ENCODE measurements at places on chromosomes 1 and 21. TPM values are rescaled to one million over a fixed set of nuclear protein-coding genes. Genes with fewer than 3 reads are reported as not detected.

DIRAS3 gene
- total RNA-seq, result 33.6 TPM

GRCh38 chr1:116766616-116767469, 12.6 kb downstream of the CD2 start:
- no peak overlapping the region for H3K4me3 ChIP-seq
- no peak for DNase-seq
- no peaks in the 10 kb centered on the region for H3K27me3 ChIP-seq

- H3K27me3 ChIP-seq, result no peaks in the 10 kb centered on the region
- no peak for DNase-seq
- no peaks in the 10 kb centered on the region for H3K36me3 ChIP-seq
- peaks cover 16% of the 10 kb centered on the region for H3K4me1 ChIP-seq
Measured at GRCh38 chr1:16186655-16187235, 25.7 kb downstream of the ARHGEF19 start.

- H3K4me3 ChIP-seq, result no peak overlapping the region
- H3K36me3 ChIP-seq, result no peaks in the 10 kb centered on the region
- H3K27ac ChIP-seq, result peak overlapping the region; percentile 15
- no peaks in the 10 kb centered on the region for H3K27me3 ChIP-seq
- peak; percentile 37 for DNase-seq
- peaks cover 21% of the 10 kb centered on the region for H3K4me1 ChIP-seq
Measured at GRCh38 chr21:29145354-29145782, 14.9 kb downstream of the MAP3K7CL start.

AQP10 gene
- not detected for total RNA-seq

AZIN2 gene
- 18.9 TPM for total RNA-seq

DNA sequence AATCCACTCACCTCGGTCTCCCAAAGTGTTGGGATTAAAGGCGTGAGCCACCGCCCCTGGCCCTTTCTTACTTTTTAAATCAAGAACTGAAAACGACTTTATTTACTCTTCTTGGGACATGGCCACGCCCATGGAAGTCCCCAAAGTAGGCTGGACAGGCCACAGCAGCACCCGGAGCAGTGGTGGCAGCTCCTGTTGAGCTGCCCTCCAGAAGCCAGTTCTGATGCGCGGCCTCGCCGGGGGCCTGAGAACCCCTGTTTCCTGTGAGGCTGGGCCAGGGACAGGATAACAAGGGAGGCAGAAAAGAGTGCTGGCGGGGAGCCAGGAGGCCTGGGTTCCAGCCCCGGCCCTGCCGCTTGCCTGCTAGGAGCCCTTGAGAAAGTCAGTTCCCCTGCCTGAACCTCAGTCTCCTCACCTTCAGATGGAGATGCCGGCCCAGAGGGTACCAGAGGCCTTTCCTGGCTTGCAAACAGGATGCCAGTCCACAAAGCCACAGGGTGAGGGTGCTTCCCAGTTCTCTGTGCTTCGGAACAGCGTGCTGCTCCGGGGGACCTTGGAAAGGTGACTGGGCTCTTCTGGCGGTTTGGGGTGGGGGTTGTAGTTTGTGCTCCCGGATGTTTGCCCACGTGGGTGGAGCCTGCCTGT, 59.4 kb downstream of the RUNX3 start:
- no peak overlapping the region for H3K4me3 ChIP-seq
- H3K27me3 ChIP-seq, result peaks cover 8% of the 10 kb centered on the region
- H3K4me1 ChIP-seq, result no peaks in the 10 kb centered on the region
- no peak overlapping the region for H3K27ac ChIP-seq
- H3K36me3 ChIP-seq, result no peaks in the 10 kb centered on the region
- DNase-seq, result no peak

- no peak overlapping the region for H3K4me3 ChIP-seq
- no peak for DNase-seq
- H3K4me1 ChIP-seq, result no peaks in the 10 kb centered on the region
- H3K36me3 ChIP-seq, result peaks cover 61% of the 10 kb centered on the region
- H3K27me3 ChIP-seq, result no peaks in the 10 kb centered on the region
- H3K27ac ChIP-seq, result no peak overlapping the region
Measured at GRCh38 chr1:147620543-147620942, 49.8 kb downstream of the ACP6 start.

DNA sequence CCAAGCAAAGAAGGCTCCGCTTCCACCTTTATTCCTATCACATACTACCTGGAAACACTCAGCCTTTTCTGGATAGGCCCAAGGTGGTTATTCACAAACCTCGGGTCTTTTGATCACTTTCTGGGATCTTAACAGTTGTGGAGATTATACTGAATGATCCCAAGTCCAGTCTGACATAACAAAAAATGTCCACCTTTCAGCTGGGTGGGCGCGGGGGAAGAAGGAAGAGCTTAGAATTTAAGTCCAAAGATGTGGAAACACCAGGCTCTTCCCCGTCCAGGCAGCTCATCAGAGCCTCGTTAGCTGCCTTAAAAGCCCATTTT, 338 bp upstream of the C1orf53 start:
- H3K4me1 ChIP-seq, result no peaks in the 10 kb centered on the region
- no peaks in the 10 kb centered on the region for H3K27me3 ChIP-seq
- DNase-seq, result no peak
- H3K4me3 ChIP-seq, result peak overlapping the region; percentile 39
- peak overlapping the region; percentile 92 for H3K27ac ChIP-seq

DNA sequence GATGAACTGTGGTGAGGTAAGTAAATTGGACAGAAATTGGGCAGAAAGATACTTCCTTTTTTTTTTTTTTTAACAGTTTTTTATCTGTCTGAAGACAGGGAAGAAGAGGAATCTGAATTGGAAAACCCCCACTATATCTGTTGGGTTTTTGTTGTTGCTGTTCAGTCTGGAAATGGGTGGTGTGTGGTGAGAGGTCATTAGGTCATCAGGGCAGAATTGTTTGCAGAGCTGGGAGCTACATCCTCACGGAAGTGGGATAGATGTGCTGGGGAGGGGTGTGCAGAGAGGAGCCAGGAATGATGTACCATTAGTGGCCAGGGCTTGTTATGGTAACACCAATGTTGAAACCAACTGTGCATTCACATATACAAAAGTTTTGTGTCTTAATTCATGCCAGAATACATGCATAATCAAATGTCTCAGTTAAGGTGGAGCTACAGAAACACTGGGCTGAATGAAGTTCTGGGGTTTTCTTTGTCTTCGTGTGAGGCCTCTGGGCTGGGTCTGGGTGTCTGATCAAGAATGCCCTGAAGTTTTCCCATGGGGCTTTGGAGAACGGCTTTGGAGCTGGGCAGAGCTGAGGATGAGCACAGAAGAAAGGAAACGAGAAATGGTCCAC, 12.4 kb downstream of the USP25 start:
- H3K27me3 ChIP-seq, result no peaks in the 10 kb centered on the region
- DNase-seq, result no peak
- no peaks in the 10 kb centered on the region for H3K36me3 ChIP-seq
- no peak overlapping the region for H3K27ac ChIP-seq
- H3K4me1 ChIP-seq, result peaks cover 33% of the 10 kb centered on the region
- H3K4me3 ChIP-seq, result no peak overlapping the region

RGS5 gene
- 153 TPM for total RNA-seq

- H3K36me3 ChIP-seq, result no peaks in the 10 kb centered on the region
- H3K4me1 ChIP-seq, result peaks cover 9% of the 10 kb centered on the region
- no peaks in the 10 kb centered on the region for H3K27me3 ChIP-seq
- no peak overlapping the region for H3K4me3 ChIP-seq
- no peak overlapping the region for H3K27ac ChIP-seq
- DNase-seq, result peak; percentile 85
Measured at GRCh38 chr1:33470495-33471012, 1.9 kb upstream of the ZSCAN20 start.

PLPPR4 gene
- not detected for total RNA-seq

GBP7 gene
- 0.35 TPM for total RNA-seq

GRCh38 chr1:151327903-151328674, 873 bp upstream of the PI4KB start:
- peaks cover 26% of the 10 kb centered on the region for H3K4me1 ChIP-seq
- peak; percentile 47 for DNase-seq
- H3K27me3 ChIP-seq, result no peaks in the 10 kb centered on the region
- H3K36me3 ChIP-seq, result no peaks in the 10 kb centered on the region
- H3K27ac ChIP-seq, result peak overlapping the region; percentile 98

CFAP141 gene
- total RNA-seq, result not detected

DNA sequence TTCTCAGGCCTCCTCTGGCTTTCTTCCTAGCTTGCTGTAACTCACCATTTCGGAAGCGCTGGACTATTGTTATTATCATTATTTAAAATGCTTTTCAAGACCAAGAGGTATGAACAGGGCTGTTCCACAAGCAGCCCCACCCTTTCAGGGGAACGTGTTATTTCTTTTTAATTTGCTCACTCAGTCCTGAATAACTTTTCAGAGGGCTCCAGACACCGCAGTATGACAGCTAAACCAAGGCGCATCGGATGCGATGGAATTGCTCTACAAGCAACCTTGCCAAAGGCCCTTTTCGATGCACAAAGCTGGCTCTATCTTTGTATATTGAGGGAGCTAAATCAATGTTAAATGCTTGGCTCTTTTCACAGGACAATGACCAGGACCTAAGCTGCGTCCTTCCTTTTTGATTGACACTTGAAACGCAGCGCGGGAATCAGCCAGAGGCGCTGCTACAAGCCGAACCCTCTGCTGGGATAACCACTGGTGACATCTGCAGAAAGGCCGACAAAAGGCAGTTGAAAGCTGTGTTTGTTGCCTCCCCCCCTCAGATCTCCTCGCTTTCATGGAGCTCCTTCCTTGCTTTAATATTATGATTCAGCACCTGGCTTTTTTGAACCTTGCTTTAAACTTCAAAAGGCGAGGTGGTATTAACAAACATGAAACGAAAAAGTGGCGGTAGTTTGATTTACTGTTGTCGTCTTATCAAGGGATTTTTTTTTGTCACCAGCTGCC, 204.7 kb upstream of the PROX1 start:
- H3K4me1 ChIP-seq, result no peaks in the 10 kb centered on the region
- H3K36me3 ChIP-seq, result no peaks in the 10 kb centered on the region
- H3K27me3 ChIP-seq, result no peaks in the 10 kb centered on the region
- DNase-seq, result no peak

GRCh38 chr21:43204638-43205037, 35.8 kb downstream of the CRYAA start:
- DNase-seq, result no peak
- H3K36me3 ChIP-seq, result no peaks in the 10 kb centered on the region
- H3K4me1 ChIP-seq, result no peaks in the 10 kb centered on the region
- no peak overlapping the region for H3K4me3 ChIP-seq
- H3K27ac ChIP-seq, result no peak overlapping the region
- no peaks in the 10 kb centered on the region for H3K27me3 ChIP-seq

CACNA1S gene
- total RNA-seq, result not detected

DCDC2B gene
- total RNA-seq, result not detected

- no peak for DNase-seq
- peaks cover 5% of the 10 kb centered on the region for H3K4me1 ChIP-seq
- H3K36me3 ChIP-seq, result no peaks in the 10 kb centered on the region
- H3K4me3 ChIP-seq, result no peak overlapping the region
- H3K27ac ChIP-seq, result no peak overlapping the region
Measured at GRCh38 chr1:53249706-53250105, 11.4 kb upstream of the MAGOH start.

GPATCH3 gene
- total RNA-seq, result 20.9 TPM

KLHDC8A gene
- 74.9 TPM for total RNA-seq

GRCh38 chr1:65890201-65890843, 97.6 kb downstream of the PDE4B start:
- H3K27ac ChIP-seq, result no peak overlapping the region
- no peaks in the 10 kb centered on the region for H3K36me3 ChIP-seq
- DNase-seq, result no peak
- H3K4me3 ChIP-seq, result no peak overlapping the region
- H3K4me1 ChIP-seq, result no peaks in the 10 kb centered on the region

DNA sequence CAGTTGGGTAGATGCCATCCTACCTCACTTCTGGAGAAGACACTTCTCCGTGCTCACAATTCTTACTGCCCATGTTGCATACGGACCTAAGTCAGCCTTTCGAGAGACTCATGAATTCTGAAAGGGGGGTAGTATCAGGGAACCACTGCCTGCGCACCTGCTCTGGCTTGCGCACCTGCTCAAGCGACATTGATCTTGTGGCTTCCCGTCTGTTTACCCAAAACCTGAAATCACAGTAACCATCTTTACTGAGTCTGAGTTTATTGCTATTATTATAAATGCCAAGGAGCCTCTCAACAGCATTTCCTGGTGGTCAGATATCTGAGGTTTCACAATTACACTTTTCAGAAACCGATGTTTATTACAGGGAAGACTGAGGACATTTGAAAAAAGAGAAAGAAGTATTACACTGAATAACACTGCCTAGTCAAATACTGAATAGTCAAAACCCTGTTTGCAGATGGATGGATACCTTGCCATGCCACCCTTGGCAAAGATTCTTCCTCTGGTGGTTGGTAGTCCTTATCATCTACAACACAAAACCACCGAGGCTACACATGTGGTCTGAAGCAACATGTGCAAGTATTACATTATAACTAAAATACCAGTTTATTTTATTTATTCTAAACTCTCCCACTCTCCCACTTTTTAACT, 208.7 kb downstream of the SIPA1L2 start:
- no peak for DNase-seq
- no peaks in the 10 kb centered on the region for H3K27me3 ChIP-seq
- H3K36me3 ChIP-seq, result peaks cover 9% of the 10 kb centered on the region
- no peak overlapping the region for H3K27ac ChIP-seq

DNA sequence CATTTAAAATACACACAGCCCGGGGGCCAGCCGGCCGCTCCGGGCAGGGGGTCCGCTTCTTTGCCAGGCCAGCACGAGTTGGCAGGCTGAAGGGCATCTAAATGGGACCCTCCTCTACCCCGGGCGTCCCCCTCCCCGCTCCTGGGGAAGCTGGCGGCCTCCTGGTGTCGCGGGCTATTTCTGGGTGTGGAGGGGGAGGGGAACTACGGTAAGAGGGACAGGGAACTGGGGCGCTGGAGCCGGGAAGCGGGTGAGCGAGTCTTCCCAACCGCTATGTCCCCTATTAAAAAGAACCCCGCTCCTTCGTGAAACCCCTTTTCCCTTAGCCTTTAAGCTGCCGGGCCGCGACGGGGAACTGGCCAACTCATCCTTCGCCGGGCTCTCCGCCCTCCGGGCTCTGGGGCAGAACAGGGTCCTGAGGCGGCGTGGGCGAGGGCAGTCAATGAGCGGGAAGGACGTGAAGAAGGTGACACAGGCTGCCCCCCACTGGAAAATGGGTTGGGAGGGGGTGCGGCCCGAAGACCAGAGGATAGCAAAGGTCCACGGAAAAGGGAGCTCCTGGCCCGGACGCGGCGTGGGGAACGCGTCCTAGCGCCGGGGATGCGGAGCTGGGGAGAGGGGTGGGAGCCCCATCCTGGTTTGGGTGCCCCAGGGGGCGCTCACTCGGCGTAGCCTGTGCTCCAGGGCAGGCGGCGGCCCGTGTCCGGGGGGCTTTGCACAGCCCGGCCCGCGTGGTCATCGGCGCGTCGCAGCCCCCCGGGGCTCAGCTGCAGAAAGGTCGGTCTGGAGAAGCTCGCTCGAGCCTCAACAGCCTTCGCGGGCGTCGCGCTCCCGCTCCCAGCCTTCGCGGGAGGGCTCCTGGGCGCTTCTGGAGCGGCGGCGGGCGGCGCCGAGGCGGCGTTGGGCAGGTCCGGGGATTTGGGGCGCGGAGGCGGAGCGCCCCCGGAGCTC, 544 bp downstream of the PPM1J start:
- H3K36me3 ChIP-seq, result no peaks in the 10 kb centered on the region
- H3K27ac ChIP-seq, result no peak overlapping the region

CDCA8 gene
- total RNA-seq, result 1.1 TPM

All from adrenal gland (tissue), 19 donors.